Activated naive CD8-positive, alpha-beta T cell treated with anti-CD3 and anti-CD28 coated beads for 36 hours (primary cell): ENCODE measurements at places on chromosomes 3 and 15. TPM values are rescaled to one million over a fixed set of nuclear protein-coding genes. Genes with fewer than 3 reads are reported as not detected.

The LSM3 gene
- 26.3 TPM for total RNA-seq

DNA sequence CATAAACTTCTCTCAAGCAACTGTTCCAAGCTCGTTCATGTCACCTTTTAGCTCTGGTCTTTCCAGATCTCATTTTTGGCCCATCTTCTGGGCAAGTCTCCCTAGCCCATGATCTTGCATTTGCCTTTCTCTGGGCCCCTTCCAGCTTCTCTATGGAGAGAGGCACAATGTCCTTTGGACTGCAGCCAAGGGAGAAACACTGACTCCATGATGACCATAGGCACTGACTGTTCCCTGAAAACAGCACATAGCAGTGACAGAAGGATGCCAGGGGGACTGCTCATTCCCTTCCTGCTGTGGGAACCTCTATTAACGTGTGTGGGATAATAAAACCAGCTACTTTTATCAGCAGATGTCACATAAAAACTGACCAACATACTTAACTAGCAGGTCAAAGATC, 60.3 kb downstream of the STRIT1 start:
- DNase-seq = no peak
- no peak overlapping the region for H3K27ac ChIP-seq
- H3K27me3 ChIP-seq = no peaks in the 10 kb centered on the region
- no peaks in the 10 kb centered on the region for H3K4me1 ChIP-seq
- no peak overlapping the region for H3K4me3 ChIP-seq

GRCh38 chr3:170644711-170645110, 58.8 kb upstream of the SLC7A14 start:
- no peaks in the 10 kb centered on the region for H3K4me1 ChIP-seq
- no peak overlapping the region for H3K27ac ChIP-seq
- H3K36me3 ChIP-seq = no peaks in the 10 kb centered on the region
- peaks cover 16% of the 10 kb centered on the region for H3K27me3 ChIP-seq
- DNase-seq = no peak

GRCh38 chr3:155302891-155303290, 9.4 kb upstream of the STRIT1 start:
- no peaks in the 10 kb centered on the region for H3K27me3 ChIP-seq
- no peaks in the 10 kb centered on the region for H3K4me1 ChIP-seq
- no peak for DNase-seq
- H3K4me3 ChIP-seq = no peak overlapping the region
- H3K27ac ChIP-seq = no peak overlapping the region
- H3K36me3 ChIP-seq = no peaks in the 10 kb centered on the region

DNA sequence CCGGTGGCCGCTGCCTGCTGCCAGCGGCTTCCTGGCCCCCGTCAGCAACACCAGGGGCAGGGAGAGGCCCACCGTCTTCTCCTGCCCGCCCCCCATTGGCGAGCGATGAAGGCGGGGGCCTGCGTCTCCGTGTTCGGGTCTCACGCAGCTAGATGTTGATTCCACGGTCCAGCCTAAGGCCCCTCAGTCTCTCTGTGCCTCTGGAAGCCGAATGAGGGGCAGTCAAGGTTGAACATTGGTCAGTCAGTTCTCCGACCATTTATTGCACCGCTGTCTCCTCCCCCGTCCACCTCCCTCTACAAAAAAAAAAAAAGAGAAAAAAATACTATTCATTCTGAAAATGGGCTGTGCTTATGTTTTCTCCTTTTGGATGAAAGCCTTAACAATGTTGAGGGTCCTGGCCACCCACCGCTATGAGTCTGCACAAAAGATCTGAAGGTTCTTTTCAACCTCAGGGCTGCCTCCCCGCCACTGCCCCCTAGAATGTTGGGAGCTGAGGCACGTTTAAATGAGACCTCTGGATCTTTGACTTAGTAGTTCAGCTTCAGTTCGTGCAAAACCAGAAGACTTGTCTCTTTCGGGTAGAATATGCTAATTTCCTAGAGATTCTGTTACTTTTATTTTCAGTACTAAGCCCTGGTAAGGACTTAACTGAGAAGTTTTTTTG, 736 bp downstream of the IREB2 start:
- peaks cover 41% of the 10 kb centered on the region for H3K4me1 ChIP-seq
- peak overlapping the region; percentile 96 for H3K4me3 ChIP-seq
- no peaks in the 10 kb centered on the region for H3K27me3 ChIP-seq
- H3K27ac ChIP-seq = peak overlapping the region; percentile 98
